GM23338 (cell line): ENCODE measurements at places on chromosomes 2 and 18. TPM values are rescaled to one million over a fixed set of nuclear protein-coding genes. Genes with fewer than 3 reads are reported as not detected.

DNA sequence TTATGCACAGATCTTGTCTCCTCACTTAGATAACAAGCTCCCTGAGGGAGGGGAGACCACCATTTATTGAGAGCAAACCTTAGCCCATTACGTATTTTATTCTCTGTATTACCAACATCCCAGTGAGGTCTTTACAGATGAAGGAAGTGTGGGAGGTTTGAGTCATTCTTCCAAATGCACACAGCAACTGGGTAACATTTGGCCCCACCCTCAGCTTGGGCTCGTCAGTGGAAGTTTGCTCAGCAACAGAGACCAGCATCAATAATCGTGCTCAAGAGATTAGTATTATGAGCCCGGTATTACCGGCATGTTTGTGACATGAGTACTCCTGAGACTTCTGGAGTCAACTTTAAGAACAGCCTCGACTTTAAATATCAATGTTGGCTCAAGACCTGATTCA, 168.6 kb downstream of the ETAA1 start:
- DNase-seq: no peak

- no peak for DNase-seq
Observed at GRCh38 chr2:96413323-96413722, 77.8 kb downstream of the NCAPH start.

DNA sequence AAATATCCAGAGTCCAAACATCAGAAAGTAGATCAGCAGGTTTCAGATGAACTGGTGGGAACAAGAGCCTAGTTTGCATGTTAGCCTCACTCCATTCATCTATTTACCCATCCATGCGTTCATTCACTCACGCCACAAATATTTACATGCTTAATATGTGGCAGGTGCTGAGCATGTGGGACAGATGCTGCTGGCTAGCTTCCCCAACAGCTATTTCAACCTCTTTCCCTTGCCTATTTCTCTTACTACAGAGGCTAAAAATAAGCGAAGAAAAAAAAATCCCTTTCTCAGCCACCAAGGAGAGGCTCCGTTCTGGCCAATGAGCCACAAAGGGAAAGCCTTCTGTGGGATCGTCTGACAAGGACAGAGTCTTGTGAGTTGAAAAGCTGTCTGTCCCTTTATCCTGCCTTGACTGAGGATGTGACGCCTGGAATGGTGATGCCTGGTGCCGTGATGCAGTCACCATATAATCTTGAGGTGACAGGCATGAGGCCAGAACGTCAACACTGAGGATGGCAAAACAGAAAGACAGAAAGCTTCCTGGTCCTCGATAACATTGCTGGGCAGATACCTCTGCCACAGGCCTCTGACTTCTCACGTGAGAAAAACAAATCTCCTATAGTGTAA, 78.2 kb downstream of the KCTD1 start:
- no peak for DNase-seq

- no peak for DNase-seq
Observed at GRCh38 chr2:74760875-74761630, 72.9 kb upstream of the HK2 start.

- DNase-seq: no peak
Observed at GRCh38 chr2:238476258-238476657, 49.5 kb downstream of the ASB1 start.

- no peak for DNase-seq
Observed at GRCh38 chr18:28952339-28952738, 775.4 kb upstream of the CDH2 start.

The ADAM17 gene
- total RNA-seq: 23.5 and 24.7 TPM in 2 replicates

DNA sequence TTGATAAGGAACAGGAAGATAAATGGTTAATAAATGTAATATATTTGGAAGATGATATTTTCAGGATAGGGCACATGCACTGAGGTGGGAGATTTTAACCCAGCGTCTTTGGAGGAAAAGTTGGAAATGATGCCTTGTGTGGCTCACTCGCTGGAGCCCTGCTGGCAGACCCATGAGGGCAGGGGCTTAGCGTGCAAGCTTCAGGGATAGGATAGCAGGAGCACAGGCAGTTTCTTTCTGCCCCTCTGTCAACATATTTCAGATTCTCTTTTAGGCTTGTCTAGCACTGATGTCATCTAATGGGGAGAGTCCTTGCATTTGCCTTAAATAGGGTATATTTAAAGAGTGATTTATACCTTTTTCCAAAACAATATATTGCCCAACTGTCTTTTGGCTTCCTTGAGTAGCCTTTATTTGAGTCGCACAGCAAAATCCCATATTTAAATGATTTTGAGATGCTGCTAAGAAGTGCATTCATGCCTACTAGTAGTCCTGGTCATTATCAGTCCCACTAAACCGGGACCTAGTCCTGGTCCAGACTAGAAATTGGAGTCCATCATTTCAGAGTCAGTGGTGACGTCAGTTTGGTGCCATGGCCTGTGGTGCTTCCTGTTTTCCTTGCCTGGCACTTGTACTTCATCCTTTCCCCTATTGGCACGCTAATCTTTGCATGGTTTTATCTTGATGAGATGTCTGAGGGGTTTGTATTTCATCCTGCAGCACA, 45.8 kb downstream of the SH3RF3 start:
- DNase-seq: no peak

GRCh38 chr2:205343103-205343502, 339.2 kb upstream of the NRP2 start:
- no peak for DNase-seq

- no peak for DNase-seq
Observed at GRCh38 chr2:175393851-175394250, 212.3 kb upstream of the ATP5MC3 start.

The CGREF1 gene
- total RNA-seq: 2.3 and 4.1 TPM in 2 replicates

DNA sequence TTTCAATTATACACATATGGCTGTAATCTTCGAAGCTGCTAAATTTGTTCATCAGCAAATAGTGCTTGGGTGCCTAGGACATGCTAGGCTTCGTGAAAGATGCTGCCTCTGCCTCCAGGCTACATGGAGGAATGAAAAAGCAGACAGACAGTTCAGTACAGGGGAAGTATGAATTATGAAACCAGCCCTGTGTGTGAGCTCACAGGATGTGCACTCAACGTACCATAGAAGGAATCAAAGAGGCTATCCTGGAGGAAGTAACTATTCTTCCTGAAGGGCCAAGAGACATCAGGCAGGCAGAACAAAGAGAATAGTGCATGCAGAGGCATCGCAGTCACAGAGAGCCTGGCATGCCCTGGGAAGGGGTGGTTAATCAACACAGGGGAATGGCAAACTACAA, 61.4 kb downstream of the DYM start:
- no peak for DNase-seq
